ENCODE measurements at places on chromosomes 6 and 20. TPM values are rescaled to one million over a fixed set of nuclear protein-coding genes. Genes with fewer than 3 reads are reported as not detected.
A peak's percentile ranks its signal among the peaks of the same experiment; 100 is the strongest.

- DNase-seq = no peak
These were observed 49.1 kb downstream of the WASF1 start for GRCh38 chr6:110130362-110130761.

GRCh38 chr6:106715922-106716321, 86.5 kb downstream of the QRSL1 start:
- no peak for DNase-seq

GRCh38 chr20:60658681-60659080, 593.4 kb upstream of the CDH4 start:
- no peak for DNase-seq

- no peak for DNase-seq
These were observed 239.2 kb upstream of the QKI start for GRCh38 chr6:163175301-163175700.

DNA sequence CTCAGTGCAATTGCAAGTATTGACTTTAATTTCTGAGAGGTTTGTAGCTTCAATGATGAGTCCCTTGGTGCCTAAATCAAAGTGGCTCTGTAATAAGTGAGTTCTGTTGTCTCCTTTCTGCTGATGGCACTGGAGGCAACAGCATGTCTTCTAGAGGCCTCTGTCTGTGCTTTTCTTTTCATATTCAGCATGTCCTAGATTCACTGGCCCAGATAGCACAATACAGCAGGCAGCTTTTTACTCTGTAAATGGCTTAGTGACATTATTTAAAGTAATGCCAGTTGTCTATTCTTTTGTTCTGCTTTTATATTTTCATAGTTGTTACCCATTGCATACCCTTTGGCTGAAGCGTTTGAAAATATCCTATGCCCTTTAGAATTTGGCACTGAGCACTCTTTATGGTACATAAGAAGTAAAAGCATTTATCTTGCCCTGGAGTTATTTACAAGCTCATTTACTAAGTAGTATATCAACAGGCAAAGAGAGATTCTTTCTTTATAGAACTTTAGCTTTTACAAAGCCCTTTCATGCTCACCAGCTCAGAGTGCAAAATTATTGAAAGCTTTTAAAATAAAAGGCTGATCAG, 271.5 kb upstream of the KCNQ5 start:
- no peak for DNase-seq

DNA sequence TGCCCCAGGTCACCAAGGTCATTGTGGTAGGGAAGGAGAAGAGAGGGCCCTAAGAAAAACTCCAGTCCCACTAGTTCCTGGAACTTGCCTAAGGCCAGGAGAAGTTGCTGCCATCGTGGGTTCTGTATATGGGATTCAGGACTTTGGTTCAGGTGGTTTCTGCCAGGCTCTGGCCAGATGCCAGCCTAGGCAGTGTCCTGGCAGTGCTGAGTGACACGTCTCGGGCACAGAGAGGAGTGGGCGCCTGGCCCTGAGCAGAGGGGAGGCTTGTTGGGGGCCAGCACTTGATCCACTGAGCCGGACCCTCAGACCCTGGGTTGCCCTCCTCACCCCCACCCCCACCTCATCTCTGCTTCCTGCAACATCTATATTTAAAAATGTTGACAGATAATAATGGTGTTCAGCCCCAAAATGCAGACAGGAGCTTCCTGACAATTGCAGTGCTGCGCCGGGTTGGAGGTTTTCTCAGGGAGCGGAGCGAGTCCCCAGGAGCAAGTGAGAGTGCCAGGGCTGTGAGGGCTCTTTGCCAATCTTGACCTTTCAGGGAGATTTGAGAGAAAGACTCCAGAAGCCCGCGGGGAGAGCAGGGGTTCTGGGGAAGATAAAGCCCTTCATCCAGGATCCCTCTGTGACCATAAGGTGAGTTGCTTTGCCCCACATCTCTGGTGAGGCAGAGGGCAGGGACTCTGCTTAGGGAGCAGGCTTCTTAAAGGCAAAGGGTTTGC, 71.9 kb downstream of the PHACTR3 start:
- DNase-seq = peak; percentile 5

- no peak for DNase-seq
These were observed 27.7 kb downstream of the SRPK1 start for GRCh38 chr6:35893246-35893645.

- DNase-seq = no peak
These were observed 17.3 kb upstream of the ELOVL4 start for GRCh38 chr6:79964607-79965081.

- DNase-seq = no peak
These were observed 145.2 kb downstream of the SOBP start for GRCh38 chr6:107635057-107635515.

- DNase-seq = no peak
These were observed 152.2 kb downstream of the BACH2 start for GRCh38 chr6:90144396-90144795.

GRCh38 chr6:138944412-138944811, 43.6 kb downstream of the REPS1 start:
- DNase-seq = no peak

DNA sequence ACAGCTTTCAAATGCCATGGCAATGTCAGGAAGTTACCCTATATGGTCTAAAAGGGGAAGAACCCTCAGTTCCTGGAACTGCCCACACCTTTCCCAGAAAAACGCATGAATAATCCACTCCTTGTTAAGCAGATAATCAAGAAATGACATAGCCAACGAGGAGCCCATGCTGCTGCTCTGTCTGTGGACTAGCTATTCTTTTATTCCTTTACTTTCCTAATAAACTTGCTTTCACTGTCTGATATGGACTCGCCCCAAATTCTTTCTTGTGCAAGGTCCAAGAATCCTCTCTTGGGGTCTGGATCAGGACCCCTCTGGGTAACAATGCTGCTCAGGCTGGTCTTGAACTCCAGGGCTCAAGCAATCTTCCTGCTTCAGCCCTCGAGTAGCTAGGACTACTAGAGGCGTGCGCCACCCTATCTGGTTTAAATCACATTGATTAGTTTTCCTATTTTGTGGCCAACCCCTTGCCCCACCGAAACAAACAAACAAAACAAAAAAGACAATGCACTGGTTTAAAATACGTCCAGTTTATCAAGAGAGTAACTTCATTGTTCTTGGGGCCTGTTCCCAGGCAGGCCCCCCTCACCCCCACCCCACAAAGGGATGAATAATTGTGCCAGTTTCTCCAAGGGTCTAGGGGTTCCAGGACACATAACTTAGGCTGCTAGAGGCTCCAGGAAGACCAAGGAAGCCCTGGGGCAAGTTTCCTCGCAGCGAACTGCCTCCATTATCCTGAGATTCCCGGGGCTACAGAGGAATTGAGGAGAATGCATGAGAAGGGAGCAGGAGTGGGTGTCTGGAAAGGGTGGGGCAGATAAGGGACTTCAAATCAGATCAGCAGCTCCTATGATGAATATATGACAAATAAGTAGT, 10.1 kb upstream of the AKAP12 start:
- no peak for DNase-seq

- no peak for DNase-seq
These were observed 107.2 kb downstream of the LY86 start for GRCh38 chr6:6695625-6696276.

DNA sequence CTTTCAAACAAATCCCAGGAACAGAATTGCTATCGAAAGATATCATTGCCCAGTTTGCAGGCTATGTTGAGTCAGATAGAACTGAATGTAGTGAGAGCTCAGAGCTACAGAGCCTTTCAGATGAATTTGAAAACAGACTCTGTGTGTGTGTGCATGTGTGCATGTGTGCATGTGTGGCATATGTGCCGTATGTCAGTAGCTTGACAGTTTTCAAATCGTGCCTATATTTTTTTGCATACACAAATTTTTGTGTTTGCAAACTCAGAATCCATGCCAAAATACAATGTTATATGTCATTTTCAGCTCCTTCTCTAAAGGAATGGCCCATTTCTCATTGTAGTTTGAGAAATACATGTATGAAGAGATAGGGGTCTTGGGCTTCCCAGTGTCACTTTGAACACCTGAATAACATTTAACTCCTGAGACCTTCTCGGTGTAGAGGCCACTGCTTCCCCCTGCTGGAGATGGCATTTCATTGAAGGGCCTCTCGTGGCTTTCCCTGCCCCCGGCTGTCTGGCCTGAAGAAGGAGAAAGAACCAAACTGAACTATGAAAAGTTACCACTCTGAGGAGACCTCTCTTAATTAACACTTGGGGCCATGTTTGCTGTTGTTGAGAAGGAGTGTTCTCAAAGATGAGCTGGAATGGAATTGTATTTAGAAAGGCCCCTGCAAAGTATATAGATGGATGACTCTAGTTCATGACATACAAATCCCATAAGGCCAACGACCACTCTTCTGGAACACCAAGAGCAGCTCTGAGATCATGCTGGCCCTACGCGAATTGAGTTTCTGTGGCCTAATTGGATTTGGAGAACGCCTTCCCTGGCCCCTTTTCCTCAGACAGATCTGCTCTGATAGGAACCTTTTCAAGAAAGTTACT, 58.7 kb downstream of the VAPB start:
- peak; percentile 74 for DNase-seq

- peak; percentile 90 for DNase-seq
These were observed 1.3 kb upstream of the DDR1 start for GRCh38 chr6:30882759-30883684.

DNA sequence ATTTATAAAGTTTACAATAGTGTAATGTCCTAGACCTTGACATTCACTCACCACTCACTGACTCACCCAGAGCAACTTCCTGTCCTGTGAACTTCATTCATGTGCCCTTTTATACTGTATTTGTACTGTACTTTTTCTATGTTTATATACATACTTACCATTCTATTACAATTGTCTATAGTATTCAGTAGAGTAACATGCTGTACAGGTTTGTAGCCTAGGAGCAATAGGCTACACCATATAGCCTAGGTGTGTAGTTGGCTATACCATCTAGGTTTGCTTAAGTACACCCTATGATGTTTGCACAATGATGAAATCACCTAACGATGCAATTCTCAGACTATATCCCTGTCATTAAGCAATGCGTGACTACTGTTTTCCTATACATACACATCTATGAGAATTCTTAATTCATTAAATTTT, 17.5 kb downstream of the EDEM2 start:
- no peak for DNase-seq

DNA sequence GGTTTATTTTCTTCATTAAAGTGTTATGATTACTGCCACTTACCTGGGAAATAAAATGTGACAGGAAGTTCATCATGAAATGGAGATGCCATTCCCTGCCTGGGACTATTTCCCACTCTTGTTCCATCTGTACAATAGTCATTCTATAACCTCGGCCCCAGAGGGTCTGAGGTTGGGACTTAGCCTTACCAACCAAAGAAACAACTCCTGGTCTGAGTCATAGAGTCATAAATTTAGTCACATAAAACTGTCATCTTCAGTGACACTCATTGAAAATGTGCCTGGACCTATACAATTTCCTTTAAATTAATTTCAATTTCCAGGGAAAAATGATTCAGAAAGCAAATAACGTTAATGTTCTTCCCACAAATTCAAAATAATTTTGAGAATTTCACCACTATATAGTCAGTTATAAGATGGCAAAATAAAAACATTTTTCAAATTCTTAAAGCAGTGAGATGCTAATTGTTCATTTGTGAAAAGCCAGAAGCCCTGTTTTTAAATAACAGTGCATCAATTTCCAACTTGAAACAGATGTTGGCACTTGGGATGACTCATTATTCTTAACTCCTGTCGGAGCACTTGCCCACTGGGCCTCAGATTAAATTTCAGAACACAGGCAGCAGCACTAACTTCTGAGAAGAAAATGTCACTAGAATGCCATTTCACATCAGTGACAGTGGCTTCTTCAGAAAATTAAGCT, 201.2 kb upstream of the SMLR1 start:
- no peak for DNase-seq

- DNase-seq = no peak
These were observed 226.2 kb downstream of the EYA4 start for GRCh38 chr6:133467231-133467981.

DNA sequence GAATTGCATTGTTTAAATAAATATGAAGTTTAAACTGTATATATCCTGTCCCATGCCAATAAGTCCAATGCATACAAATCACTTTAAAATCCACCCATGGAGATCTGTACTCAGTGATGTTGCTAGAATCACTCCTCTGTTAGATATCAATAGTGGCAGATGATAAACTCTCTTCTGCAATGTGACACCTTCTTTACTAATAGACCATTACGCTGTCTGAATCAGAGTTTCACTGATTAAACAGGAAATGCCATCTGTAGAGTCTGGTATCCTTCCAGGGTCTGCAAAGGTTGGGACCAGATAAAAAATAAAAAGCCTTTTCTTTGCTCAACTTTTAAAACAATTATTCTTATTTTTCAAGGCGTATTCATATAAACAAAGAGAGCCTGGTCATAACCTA, 134.5 kb downstream of the EDN3 start:
- DNase-seq = no peak

The SNPH gene
- total RNA-seq = 11.5 TPM

The BRPF3 gene
- total RNA-seq = 21.5 TPM

The ADGB gene
- not detected for total RNA-seq

The RGS17 gene
- total RNA-seq = 18.6 TPM

The PAX1 gene
- total RNA-seq = 0.81 TPM

The TAPBP gene
- 126 TPM for total RNA-seq
